ENCODE measurements at places on chromosomes 12 and 14.

- peak; percentile 31 for DNase-seq
These were observed 120.9 kb downstream of the TMEM132C start for GRCh38 chr12:128387811-128388422.

GRCh38 chr12:120759591-120760348 is 34.1 kb downstream of the ACADS start:
- DNase-seq: no peak

DNA sequence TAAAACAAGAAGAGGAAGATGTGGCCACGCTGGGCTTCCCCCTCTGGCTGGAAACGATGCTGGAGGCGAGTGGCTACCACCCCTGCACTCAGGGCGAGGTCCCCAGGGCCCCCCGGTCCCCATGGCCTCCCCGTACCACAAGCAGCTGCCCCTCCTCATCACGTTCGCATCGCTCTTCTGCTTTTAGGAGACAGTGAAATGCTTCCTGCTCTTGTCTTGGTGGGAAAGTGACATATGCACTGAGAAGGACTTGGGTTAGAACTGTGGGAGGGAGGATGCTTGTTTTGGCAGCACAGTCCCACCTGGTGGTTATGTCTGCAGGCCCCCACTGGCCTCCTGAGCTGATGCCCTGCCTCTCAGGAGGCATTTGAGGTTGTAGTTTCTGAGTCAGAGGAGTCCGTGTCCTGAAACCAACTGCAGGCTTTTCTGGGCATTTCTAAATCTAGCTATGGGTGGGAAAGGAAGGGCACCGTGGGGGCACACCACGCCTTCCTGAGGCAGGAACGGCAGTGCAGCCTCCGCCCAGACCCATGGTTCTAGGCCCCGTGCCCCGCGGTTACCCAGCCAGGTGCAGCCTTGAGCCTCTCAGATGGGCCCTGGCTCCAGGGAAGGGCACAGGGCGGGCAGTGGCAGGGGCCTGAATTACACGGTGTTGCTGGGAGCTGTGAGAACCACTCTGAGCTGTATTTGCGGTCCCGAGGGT is 139.3 kb downstream of the ADGRD1 start:
- DNase-seq: no peak

DNA sequence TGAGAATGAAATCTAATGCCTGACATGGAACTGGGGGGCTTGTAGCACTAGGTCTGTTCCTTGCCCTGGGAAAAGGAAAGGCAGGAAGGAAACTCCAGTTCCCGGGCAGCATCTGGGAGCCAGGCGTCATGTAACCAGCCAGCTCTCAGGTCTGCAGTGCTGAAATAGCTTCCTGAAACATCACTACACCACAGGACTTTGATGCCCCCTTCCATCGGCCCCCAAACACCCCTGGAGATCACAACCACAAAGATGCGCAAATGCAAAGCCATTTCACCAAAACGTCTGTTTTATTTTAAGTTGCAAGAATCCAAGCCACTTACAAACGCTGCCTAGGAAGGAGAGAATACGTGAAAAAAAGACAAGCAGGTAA is 40.9 kb downstream of the KCTD10 start:
- no peak for DNase-seq

DNA sequence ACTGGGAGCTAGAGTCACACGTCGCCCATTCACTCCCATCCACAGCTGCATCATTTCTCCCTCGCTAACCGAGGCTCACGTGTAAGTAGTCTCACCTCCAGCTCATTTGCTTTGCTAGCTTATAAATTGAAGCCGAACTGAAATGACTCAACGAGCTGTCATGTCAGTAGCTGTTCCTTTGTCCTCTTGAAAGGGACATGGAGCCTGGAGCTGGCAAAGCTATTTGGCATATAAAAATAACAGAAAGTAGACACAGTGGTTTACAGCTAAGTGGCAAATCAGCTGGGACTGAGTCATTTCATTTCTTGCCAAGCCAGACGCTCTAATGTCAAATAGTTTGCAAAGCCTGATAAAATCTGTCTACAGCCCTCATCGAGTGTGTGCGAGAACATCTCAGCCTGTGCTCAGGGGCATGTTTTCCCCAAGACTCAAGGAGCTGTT is 114.4 kb upstream of the TMEM233 start:
- no peak for DNase-seq
